GF-D8 (cell line): ENCODE measurements at places on chromosomes 5 and 9.

DNA sequence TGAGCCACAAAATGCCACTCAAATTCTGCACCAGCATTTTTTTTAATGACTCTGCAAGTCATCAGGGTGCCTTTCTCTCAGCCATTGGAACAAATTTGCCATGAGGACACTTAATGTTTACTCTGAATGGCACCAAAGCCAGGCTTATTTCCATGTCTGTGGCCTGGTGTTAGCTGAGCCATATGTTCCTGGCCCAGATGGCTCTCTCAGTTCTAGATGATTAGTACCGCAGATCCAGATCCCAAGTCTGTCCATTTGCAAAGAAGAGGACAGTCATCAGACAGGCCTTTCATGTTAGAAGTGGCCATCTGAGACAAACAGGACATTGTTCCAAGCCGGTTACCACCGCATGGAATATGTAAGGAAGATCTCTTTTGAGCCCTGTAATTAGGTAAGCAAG, 70.3 kb downstream of the INSYN2B start:
- no peak for DNase-seq

DNA sequence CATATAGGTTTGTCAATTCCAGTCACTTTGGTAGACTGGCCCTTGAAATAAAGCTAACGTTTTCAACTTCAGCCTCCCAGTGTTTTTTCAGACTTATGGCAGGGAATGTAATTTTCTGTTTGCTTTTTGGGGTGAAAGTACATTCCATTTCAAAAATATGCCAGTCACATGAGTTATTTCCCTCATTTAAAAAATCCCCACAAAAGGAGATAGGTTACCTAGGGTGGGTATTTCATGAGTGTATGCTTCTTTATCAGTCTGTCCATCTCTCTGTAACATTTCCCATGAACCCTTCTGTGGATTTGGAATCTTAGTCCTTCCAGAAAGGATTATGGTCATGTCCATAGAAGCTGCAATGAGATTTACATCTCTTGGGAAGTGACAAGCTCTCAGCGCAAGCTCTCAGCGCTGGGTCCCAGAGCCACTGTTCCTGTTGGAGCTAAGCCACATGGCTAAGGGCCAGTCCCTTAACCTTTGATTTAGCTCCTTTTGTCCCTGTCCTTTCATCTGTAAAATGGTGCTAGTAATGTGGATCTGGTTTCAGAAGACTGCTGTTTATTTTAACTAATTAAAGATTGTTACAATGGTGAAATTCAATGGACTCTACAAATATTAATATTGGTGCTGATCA, 294.9 kb downstream of the NR3C1 start:
- no peak for DNase-seq

DNA sequence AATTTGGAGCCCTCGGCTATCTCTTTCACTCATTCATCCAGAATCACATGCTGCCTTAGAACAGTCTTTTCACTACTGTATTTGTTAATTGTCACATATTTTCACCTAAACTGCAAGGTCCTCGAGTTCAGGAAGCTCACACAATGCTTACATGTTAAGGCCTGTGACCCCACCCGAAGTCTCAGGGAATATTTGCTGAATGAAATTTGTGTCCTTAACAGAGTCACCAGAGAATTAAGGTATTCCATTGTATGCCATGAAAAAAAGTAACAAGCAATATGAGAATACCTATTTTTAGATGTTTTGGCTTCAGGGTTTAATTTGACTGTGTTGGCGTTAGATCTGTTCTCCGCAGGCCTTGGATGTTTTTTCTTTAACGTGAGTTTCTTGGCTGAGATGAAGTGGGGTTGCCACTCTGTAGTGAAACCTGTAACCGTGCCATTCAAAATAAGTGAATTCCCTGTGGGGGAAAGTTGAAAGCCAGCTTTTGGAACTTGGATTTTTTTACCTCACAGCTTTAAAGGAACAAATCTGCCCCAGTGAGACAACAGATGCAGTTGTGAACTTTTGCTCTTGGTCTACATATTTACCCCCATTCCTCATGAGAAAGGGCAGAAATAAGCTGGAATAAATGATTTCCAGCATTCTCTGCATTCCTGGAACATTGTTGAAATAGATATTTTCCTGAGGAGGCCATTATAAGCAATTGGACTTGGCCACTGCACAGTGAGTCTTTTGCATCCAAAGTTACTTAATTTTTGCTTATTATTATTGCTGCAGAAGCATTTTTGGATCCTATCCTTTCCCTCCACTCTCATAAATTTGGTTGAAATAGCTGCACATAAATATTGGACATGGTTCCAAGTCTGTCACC, 35.9 kb upstream of the FBP1 start:
- DNase-seq, result no peak

- no peak for DNase-seq
Observed at GRCh38 chr5:6450319-6450833, 1.7 kb downstream of the UBE2QL1 start.

- DNase-seq, result no peak
Observed at GRCh38 chr5:89520771-89521170, 637.8 kb upstream of the MEF2C start.

DNA sequence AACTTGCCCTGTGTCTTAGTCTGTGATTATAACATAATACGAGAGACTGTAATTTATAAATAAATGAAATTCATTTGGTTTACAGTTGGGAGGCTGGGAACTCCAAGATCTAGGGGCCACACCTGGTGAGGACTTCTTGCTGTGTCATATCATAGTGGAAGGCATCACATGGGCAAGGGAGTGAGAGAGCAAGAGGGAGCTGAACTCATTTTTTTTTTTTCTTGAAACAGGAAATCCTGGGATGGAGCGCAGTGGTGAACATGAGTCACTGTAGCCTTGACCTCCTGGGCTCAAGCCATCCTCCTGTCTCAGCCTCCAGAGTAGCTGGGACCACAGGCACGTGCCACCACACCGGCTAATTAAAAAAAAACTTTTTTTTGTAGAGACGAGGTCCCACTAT, 7.2 kb downstream of the MLANA start:
- no peak for DNase-seq

DNA sequence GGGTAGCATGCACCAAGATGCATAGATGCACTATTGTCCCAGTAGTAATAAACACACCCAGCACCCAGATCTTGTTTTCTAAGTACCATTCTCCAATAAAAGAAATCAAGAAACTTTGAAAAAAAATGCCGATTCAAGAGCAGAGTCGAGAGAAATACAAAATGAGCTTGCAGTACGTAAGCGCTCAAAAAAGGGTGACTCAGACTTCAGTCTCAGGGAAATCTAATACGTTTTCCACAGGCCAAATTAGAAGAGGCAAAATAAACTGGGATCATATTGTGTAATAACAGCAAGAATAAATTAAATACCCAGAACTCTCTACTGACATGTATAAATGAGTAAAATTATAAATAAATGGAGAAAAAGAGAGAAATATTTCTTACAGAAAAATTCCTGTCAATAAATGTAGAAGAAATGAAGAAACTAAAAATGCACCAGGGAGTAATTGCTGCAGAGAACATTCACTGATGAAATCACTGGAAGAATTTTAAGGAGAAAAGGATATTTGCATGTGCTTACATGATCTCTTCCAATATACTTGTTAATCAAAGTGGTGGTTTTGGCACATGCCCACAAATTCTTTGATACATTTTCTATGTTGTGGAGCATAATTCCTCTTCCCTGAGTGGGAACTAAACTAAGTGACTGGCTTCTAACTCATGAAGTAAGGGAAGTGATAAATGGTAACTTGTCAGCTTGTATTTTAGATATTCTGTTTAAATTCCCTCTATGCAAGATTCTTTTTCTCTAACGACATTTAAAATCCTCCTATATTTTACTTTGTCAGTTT, 567.6 kb upstream of the ADAMTS16 start:
- DNase-seq, result no peak

DNA sequence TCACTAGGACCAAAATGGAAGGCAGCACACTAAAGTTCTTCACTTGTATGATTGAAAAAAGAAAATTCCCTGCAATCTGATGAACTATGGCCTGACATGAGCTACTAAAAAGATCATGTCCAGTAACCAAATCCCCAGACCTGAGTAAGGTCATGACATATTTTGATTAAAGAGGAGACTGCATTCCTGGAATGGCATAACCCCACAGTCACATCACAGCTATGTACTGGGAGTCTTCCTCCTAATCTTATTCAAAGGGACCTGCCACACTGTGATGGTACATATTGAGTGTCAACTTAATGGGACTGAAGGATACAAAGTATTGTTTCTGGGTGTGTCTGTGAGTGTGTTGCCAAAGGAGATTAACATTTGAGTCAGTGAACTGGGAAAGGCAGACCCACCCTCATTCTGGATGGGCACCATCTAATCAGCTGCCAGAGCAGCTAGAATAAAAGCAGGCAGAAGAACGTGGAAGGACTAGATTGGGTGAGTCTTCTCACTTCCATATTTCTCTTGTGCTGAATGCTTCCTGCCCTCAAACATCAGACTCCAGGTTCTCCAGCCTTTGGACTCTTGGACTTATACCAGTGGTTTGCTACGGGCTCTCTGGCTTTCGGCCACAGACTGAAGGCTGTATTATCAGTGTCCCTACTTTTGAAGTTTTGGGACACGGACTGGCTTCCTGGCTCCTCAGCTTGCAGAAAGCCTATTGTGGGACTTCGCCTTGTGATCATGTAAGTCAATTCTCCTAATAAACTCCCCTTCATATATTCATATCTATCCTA, 345.0 kb downstream of the TMEM38B start:
- no peak for DNase-seq

GRCh38 chr5:53406630-53407316, 73.7 kb upstream of the FST start:
- no peak for DNase-seq

DNA sequence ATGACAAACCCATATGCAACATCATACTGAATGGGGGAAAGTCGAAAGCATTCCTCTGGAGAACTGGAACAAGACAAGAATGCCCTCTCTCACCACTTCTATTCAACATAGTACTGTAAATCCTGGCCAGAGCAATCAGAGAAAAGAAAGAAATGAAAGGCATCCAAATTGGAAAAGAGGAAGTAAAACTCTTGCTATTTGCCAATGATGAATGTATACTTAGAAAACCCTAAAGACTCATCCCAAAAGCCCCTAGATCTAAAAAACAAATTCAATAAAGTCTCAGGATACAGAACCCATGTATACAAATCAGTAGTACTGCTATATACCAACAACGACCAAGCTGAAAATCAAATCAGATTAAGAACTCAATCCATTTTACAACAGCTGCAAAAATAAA, 66.9 kb downstream of the SPATA31C2 start:
- no peak for DNase-seq

- no peak for DNase-seq
Observed at GRCh38 chr5:15621094-15621493, 121.1 kb downstream of the FBXL7 start.

GRCh38 chr5:53481887-53482716, 1.7 kb downstream of the FST start:
- DNase-seq, result peak; percentile 34

DNA sequence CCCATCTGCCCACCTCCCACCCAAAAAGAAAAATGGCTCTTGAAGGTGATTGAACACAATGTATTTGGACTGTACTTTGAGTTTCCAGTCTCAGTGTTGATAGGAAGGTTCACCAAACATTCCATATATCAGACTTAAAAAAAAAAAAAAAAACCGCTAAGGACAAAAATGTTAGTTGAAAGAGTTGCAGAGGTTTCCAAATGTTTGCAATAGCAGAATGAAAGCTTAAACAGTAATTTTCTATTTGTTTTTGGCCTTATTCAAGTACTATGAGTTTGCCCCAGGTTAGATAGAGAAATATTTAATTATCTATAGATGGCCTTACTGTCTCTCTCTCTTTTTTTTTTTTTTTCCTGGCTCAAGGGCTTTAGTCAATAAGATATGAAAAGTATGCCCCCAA, 6.1 kb downstream of the LRRTM2 start:
- DNase-seq, result no peak

- no peak for DNase-seq
Observed at GRCh38 chr5:179263391-179264052, 81.7 kb downstream of the ADAMTS2 start.

GRCh38 chr5:9537223-9538141, 8.4 kb downstream of the SEMA5A start:
- DNase-seq, result no peak

DNA sequence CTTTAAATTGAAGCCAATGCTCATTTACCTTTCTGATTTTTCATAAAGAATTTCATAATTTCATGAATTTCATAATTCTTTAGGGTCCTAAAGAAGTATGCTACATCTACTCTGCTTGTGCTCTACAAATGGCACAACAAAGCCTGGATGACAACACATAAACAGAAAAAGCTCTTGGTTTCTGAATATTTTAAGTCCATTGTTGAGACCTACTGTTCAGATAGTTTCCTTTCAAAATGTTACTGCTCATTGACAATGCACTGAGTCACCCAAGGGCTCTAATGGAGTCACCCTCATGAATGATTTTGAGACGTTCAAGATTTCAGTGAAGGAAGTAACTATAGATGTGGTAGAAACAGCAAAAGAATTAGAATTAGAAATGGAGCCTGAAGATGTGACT, 74.1 kb downstream of the SLCO4C1 start:
- no peak for DNase-seq

GRCh38 chr5:96022971-96023370, 61.3 kb upstream of the ELL2 start:
- no peak for DNase-seq
